Stimulated activated CD4-positive, alpha-beta T cell treated with anti-CD3 and anti-CD28 coated beads, Interleukin-2, amount 100 ng/mL, for 24 hours (primary cell): ENCODE measurements at places on chromosomes 4 and X.

DNA sequence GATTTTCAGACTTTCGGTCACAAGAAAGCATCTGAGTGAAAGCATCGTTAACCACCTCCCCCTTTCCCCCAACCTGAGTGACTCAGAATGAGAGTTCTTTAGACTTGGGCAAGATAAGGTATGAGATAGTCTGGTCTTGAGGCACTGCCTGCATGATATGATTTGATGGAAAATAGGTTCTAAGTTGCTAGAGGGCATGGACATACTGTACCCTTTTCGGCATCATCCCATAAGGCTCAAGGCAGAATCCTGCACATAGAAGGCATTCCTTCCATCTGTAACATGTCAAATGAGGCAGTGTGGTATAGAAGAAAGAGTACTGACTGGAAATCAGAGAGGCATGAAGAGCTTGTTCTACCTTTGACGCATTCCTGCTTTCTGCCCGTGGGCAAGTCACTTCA lies 16.8 kb upstream of the AMOT start:
- DNase-seq, result no peak

DNA sequence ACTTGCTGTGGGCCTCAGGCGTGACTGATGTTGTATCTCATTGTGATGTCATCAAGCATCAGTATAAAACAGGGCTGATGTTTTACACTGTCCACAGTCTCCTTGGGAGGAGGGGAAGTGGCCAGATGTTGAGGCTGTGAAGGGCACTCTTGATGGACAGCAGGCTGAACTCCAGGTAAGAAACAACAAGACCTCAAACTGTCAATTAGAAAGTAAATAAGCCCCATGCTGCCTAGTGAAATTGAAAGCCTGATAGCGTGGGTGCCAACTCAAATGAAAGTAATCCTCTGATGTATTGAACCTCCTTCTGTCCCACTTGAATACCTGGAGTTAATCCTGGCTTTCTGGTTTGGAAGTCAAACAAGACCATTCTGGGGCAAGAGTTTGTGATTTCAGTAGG lies 19.7 kb downstream of the VSIG1 start:
- DNase-seq, result no peak

DNA sequence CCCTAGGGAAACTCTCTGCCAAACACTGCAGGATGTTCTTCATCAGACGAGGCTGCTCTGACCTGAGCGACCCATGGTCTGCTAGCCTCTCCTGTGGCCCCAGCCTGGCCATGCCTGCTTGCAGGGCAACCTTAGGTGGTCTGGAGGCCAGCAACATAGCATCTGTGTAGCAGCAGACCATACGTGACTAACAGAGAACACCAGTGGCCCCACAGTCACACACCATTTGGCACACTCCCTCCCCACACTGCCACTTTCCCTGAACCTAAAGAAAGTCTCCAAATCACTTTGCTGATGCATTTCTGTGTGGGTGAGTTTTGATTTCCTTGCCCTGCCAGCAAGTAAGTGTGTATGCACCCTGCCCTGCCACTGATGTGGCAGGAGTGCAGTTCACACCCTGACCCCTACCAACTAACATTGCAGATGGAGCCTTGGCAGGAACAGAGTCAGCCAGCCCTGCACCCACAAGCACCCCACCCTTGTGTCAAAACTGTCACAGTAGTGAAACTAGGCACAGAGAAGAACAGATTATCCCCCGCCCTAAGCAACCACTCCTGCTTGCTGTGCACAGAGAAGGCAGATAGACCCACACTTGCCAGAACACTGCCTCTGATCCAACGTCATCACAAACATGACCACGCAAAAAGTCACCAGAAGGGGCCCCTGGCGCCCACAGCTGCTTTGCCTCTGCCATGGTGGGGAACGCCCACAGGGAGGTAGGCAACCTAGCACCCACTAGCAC lies 249.1 kb downstream of the SPIN4 start:
- no peak for DNase-seq

- DNase-seq, result no peak
Measured at GRCh38 chr4:179836179-179837075, 2394.2 kb upstream of the AGA start.

- no peak for DNase-seq
Measured at GRCh38 chr4:113117358-113117702, 67.9 kb downstream of the ANK2 start.

DNA sequence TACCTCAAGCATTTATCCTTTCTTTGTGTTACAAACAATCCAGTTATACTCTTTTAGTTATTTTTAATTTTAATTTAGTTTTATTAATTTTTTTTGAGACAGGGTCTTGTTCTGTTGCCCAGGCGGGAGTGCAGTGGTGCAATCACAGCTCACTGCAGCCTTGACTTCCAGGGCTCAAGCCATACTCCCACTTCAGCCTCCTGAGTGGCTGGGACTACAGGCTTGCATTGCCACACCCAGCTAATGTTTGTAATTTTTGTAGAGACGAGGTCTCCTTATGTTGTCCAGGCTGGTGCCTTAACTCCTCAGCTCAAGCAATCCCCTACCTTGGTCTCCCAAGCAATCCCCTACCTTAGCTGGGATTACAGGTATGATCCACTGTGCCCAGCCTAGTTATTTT lies 45.9 kb downstream of the CDKL5 start:
- no peak for DNase-seq

GRCh38 chr4:87356832-87357526 lies 34.0 kb downstream of the HSD17B11 start:
- DNase-seq, result no peak

- no peak for DNase-seq
Measured at GRCh38 chrX:120677004-120677652, 47.3 kb upstream of the C1GALT1C1 start.

- DNase-seq, result no peak
Measured at GRCh38 chr4:10608501-10609219, 75.9 kb downstream of the CLNK start.

- DNase-seq, result no peak
Measured at GRCh38 chrX:8235026-8235425, 64.0 kb upstream of the VCX2 start.

DNA sequence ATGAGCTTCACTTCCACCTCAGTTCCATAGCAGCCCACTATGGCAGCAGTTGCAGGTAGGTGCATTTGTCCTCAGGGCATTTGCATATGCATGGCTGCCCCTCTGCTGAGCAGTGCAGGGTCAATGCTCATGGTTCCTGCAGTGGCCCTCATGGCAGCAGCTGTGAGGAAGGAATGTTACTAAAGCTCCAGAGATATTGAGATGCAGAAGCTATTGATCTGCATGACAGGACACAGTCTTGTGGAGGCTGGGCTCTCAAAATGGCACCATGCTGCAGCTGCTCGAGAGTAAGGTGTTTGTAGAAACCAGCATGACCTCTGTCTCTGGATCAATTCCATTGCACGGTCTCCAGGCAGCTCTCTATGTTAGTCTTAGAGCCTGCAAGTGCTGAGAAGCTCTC lies 179.2 kb upstream of the PCDH18 start:
- DNase-seq, result no peak

GRCh38 chr4:26854701-26855100 lies 5.9 kb upstream of the STIM2 start:
- DNase-seq, result no peak
